ENCODE measurements at places on chromosomes 1 and 21. TPM values are rescaled to one million over a fixed set of nuclear protein-coding genes. Genes with fewer than 3 reads are reported as not detected.

The SH2D2A gene
- total RNA-seq, result 243 TPM

The GREM2 gene
- total RNA-seq, result 1.1 TPM

The KCNA3 gene
- total RNA-seq, result 115 TPM

The COA7 gene
- total RNA-seq, result 17.2 TPM

The CFHR2 gene
- not detected for total RNA-seq

The CGN gene
- total RNA-seq, result 0.17 TPM

The LCE2B gene
- not detected for total RNA-seq

The HMCN1 gene
- 0.10 TPM for total RNA-seq

The KLHL17 gene
- 28.3 TPM for total RNA-seq

Data from T-helper 1 cell treated with Interleukin-12 subunit alpha and Interleukin-12 subunit beta and Interleukin-4 antibody, amounts not matched to agents 30 ng/mL and 1 ng/mL, for 36 hours (primary cell).